ENCODE measurements at places on chromosomes 5 and 9. TPM values are rescaled to one million over a fixed set of nuclear protein-coding genes. Genes with fewer than 3 reads are reported as not detected.

FAM151B gene
- 0.47 TPM for total RNA-seq

IL33 gene
- not detected for total RNA-seq

OR2K2 gene
- not detected for total RNA-seq

C5orf46 gene
- total RNA-seq = not detected

PCDHGA1 gene
- 0.20 TPM for total RNA-seq

DNA sequence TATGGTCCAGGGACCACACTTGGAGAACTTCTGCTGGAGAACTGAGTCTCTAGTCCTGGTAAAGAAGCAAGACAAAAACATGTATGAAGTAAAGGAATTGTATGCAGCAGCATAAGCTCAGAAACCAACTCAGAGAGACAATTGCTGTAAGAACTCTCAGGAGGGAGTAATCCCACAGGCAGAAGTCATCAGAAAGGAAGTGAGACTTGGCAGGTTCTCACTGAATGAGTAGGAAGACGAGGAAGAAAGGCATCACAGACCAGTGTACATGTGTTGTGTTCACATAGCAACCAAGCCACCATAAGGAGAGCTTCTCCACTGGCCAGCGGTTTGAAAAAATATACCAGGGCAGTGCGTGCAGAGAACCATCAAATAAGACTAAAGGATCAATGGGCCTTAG, 57.9 kb upstream of the FST start:
- H3K27ac ChIP-seq = no peak overlapping the region
- H3K27me3 ChIP-seq = peaks cover 2% of the 10 kb centered on the region
- no peak for DNase-seq
- H3K4me1 ChIP-seq = no peaks in the 10 kb centered on the region

DNA sequence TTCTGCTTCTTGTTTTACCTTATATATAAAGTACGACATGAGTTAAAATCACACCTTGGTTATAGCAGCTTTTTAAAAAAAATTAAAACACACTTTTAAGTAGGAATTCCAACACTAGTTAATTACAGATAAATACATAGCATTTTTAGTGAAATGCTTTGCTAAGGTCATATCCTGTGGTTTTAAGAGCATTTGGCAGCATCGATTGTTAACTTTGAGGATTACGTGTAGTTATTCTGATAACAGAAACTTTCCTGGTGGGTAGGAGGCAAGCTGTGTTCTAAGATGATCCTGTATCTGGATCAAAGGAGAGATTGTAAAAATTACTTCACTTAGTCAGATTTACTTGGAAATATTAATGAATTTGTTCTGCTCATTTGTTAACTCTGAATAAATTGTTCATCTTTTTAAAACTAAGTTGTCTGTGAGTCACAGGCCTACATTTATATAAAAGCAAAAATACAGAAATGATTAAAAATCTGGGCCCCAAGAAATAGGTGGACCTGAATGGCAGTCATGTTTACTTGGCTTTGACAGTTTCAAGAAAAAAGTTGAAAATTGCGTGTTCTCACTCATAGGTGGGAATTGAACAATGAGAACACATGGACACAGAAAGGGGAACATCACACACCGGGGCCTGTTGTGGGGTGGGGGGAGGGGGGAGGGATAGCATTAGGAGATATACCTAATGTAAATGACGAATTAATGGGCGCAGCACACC, 58.3 kb downstream of the TRIO start:
- H3K36me3 ChIP-seq = peaks cover 3% of the 10 kb centered on the region
- no peak for DNase-seq
- peaks cover 77% of the 10 kb centered on the region for H3K4me1 ChIP-seq
- H3K27ac ChIP-seq = peak overlapping the region; percentile 64
- H3K4me3 ChIP-seq = no peak overlapping the region

- peaks cover 12% of the 10 kb centered on the region for H3K4me1 ChIP-seq
- DNase-seq = no peak
- H3K27me3 ChIP-seq = peaks cover 7% of the 10 kb centered on the region
- no peak overlapping the region for H3K4me3 ChIP-seq
These were observed 1.9 kb upstream of the ANKS6 start for GRCh38 chr9:98798254-98798653.

GRCh38 chr5:15525703-15526275, 25.8 kb downstream of the FBXL7 start:
- no peaks in the 10 kb centered on the region for H3K4me1 ChIP-seq
- no peak for DNase-seq
- H3K27me3 ChIP-seq = no peaks in the 10 kb centered on the region

DNA sequence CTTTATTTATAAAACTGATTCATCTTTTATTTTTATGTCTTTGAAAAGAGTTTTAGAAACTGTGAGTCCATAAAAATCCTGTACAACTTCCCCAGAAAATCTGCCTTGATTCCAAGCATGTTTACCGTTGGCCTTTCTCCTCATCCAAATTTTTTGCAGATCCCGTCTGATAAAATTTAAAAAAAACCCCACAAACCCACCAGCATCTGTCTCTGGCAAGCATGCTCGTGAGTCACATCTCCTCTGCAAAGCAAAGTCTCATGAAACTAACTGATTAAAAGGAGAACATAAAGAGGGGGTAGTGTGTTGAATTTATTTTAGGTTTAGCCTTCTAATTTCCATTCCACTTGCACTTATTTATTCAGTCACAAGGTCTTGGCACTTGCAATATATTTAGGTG, 109.4 kb downstream of the MAT2B start:
- no peak for DNase-seq
- no peaks in the 10 kb centered on the region for H3K4me1 ChIP-seq
- H3K27ac ChIP-seq = no peak overlapping the region
- no peaks in the 10 kb centered on the region for H3K36me3 ChIP-seq
- H3K4me3 ChIP-seq = no peak overlapping the region

- no peak overlapping the region for H3K27ac ChIP-seq
- H3K4me3 ChIP-seq = no peak overlapping the region
- no peaks in the 10 kb centered on the region for H3K27me3 ChIP-seq
- no peaks in the 10 kb centered on the region for H3K4me1 ChIP-seq
- no peaks in the 10 kb centered on the region for H3K36me3 ChIP-seq
These were observed 655.2 kb upstream of the RIOK2 start for GRCh38 chr5:97838214-97838613.

- no peak overlapping the region for H3K27ac ChIP-seq
- H3K4me3 ChIP-seq = no peak overlapping the region
- H3K4me1 ChIP-seq = no peaks in the 10 kb centered on the region
- H3K27me3 ChIP-seq = peaks cover 2% of the 10 kb centered on the region
These were observed 129.6 kb upstream of the CNTLN start for GRCh38 chr9:17005056-17005823.

DNA sequence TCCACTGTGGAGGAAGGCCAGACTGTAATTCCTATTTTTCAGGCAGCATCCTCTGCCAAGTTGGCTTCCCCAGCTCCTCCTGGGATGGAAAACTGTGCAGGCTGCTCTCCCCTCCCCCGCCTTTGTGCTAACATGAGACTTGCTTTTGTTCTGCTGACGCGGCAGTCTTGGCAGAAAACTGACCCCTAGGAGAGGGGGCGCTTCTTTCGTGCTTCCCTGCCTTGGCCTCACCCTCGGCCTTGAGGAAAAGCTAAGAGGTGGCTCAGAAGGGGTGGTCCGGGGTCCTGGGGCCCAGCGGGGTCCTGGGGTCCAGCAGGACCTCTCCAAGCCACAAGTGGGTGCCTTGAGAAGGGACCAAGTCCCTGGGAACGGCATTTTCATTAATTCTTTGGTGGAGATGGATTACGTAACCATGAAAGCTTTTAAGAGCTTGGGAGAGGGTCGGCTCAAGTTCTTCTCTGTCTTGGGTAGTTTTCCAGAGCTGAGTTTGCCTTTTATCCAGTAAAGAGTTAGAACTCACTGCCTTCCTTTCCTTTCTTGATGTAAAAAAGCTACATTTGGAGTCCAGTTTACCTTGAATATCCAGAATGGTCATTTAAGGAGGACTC, 51.0 kb downstream of the SH3PXD2B start:
- DNase-seq = no peak
- no peak overlapping the region for H3K27ac ChIP-seq
- H3K27me3 ChIP-seq = peaks cover 16% of the 10 kb centered on the region
- H3K4me3 ChIP-seq = no peak overlapping the region
- H3K36me3 ChIP-seq = no peaks in the 10 kb centered on the region

DNA sequence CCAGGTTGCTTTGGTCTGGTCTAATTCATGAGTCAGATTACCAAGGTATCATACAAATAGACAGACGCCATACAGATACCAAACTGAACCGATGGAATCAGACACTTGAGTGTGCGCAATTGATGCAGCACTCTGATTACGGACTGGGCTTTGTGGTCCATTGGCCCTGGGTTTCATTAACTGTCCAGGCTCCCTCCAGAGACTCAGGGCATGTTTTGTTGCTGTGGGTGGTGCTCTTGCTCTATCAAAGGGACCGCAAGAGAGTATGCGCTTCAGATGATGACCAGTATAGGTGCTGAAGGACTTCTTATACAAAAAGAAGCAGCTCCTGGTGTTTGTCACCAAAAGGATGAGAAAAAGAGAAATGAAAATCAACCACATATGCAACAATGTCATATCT, 36.9 kb upstream of the ANKRD55 start:
- H3K27ac ChIP-seq = peak overlapping the region; percentile 37
- H3K27me3 ChIP-seq = no peaks in the 10 kb centered on the region
- H3K4me1 ChIP-seq = peaks cover 23% of the 10 kb centered on the region
- no peak overlapping the region for H3K4me3 ChIP-seq
- DNase-seq = no peak
- no peaks in the 10 kb centered on the region for H3K36me3 ChIP-seq

- no peak overlapping the region for H3K27ac ChIP-seq
- no peaks in the 10 kb centered on the region for H3K36me3 ChIP-seq
- H3K4me1 ChIP-seq = no peaks in the 10 kb centered on the region
- H3K27me3 ChIP-seq = no peaks in the 10 kb centered on the region
- no peak overlapping the region for H3K4me3 ChIP-seq
- DNase-seq = no peak
These were observed 45.5 kb upstream of the IL7R start for GRCh38 chr5:35811108-35811741.

- no peaks in the 10 kb centered on the region for H3K4me1 ChIP-seq
- no peak overlapping the region for H3K4me3 ChIP-seq
- no peak overlapping the region for H3K27ac ChIP-seq
- no peak for DNase-seq
- peaks cover 66% of the 10 kb centered on the region for H3K36me3 ChIP-seq
- no peaks in the 10 kb centered on the region for H3K27me3 ChIP-seq
These were observed 20.2 kb upstream of the SEC16A start for GRCh38 chr9:136502940-136503550.

DNA sequence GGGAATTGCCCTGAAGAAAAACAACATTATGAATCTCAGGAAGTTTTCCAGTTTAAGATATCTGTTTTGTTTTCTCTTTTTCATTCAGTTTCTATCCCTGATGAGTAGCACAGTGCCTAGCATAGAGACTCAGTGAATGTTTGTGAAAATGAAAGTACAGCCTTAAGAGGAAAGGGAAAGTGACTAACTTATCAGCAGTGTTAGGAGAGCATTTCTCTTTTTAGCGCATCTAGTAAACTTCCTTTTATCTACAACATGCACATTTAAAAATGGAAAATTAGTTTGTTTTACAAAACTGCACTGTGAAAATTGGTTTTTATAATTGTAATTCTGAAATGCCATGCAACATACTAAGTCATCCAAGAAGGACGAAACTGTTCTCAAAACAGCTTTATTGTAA, 110.8 kb downstream of the SMARCA2 start:
- peaks cover 87% of the 10 kb centered on the region for H3K36me3 ChIP-seq
- H3K27me3 ChIP-seq = no peaks in the 10 kb centered on the region
- peaks cover 28% of the 10 kb centered on the region for H3K4me1 ChIP-seq
- DNase-seq = no peak
- H3K4me3 ChIP-seq = no peak overlapping the region

DNA sequence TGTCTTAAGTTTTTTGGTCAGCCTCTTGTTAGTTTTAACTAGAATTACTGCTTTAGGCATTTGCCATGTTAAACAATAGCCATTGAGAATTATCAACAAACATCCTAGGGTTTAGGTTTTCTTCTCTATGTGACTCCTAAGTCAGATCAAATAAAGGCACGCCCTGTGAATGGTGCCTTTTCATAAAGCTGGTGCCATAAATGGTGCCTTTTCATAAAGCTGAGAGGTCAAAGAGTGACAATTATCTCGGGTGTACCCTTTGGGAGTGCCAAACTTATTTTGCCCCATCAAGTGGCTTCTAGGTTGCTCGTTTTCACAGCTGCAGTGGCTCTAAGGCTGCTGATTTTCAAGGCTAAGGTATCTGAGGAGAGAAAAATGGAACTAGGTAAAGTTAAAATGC, 391.6 kb downstream of the DMRTA1 start:
- DNase-seq = no peak
- H3K27me3 ChIP-seq = no peaks in the 10 kb centered on the region
- no peaks in the 10 kb centered on the region for H3K4me1 ChIP-seq
- H3K4me3 ChIP-seq = no peak overlapping the region
- H3K27ac ChIP-seq = no peak overlapping the region
- no peaks in the 10 kb centered on the region for H3K36me3 ChIP-seq

Measured in activated B cell treated with CpG ODN at 0.5 μM for 24 hours (primary cell).